ENCODE measurements at places on chromosomes 13 and 19.

DNA sequence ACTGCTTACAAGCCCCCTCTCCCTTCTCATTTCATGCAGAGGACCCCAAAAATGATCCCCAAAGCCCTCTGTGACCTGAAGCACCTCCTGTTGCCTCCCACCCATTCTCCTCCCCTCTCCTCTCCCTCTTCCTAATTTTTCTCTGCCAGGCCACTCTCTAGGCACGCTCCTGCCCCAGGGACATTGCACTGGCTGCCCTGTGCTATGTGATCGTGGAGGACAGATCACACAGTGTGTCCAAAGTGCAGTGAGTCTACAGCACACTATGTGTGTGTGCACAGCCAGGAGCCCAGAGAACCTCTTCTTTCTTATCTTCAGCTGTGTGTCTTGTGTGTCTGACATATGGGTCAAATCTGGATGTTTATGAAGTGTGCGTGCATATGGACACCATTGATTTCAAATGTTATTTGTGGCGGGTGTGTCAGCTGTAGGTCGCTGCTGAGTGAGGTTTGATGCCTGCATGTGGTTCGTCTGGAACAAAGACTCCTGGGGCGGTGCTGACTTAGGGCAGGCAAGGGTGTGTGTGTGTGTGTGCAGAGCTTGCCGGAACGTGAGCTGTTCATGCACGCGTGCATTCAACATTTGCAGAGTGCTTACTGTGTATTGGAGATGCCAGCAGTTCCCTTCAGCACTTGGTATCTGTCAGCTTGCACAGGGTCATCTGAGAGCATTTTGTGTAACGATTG is 2.1 kb upstream of the KLHL26 start:
- no peak for DNase-seq

- no peak for DNase-seq
Observed at GRCh38 chr19:27654266-27654990, 1558.5 kb downstream of the UQCRFS1 start.

DNA sequence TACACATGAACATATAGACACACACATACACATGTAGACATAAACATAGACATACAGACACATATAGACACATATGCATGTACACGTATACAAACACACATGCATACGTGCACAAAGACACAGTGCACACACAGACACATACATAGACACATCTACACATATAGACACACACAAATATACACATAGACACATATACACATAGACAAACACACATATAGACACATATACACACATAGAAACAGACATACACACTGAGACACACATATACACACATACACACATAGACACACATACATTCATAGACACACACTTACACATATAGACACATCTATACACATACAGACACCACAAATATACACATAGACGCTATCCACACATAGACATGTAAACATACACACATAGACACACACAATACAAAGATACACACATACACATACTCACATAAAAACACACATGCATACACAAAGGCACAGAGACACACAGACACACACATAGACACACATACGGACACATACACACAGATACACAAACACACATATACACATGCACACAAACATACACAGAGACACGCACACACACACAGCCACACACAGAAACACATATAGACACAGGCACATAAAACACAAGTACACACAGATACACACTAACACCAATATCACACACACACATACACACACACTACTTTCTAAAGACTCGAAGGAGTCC is 254.0 kb downstream of the TSHZ3 start:
- no peak for DNase-seq

DNA sequence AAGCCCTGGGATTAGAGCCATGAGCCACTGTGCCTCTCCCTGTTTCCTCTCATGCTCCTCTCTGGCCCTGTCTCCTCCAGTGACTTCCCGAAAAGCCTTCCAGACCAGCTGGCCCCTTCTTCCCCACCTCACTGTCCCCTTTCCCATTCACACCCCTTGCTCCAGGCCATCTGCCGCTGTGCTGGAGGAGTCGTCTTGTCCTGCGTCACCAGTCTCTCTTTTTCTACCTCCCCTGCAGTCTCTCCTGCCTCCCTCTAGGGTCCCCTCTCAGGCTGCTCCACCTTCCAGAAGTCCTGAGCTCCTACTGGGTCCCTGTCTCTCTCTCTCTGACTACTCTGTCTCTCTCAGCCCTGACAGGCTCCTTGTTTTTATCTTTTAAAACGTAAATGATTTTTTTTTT is 5.3 kb upstream of the FFAR1 start:
- no peak for DNase-seq

- no peak for DNase-seq
Observed at GRCh38 chr13:66154976-66155375, 1075.2 kb downstream of the PCDH9 start.

GRCh38 chr19:46451352-46451751 is 20.0 kb downstream of the PNMA8A start:
- DNase-seq: no peak

DNA sequence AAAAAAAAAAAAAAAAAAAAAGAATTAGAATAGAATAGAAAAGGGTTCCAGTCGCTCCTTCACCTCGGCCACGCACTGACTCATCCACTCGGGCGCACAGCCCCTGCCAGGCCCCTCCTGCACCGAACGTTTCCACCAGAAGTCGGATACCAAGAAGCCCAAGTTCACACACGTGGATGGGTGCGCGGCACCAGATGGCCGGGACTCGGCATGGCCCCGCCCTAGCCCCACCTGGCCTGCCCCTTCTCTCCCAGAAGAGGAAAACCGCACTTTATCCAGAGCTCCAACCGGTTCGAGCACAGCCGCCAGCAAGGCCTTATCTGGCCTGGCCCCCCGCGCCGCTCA is 5.9 kb downstream of the PRR36 start:
- DNase-seq: no peak

DNA sequence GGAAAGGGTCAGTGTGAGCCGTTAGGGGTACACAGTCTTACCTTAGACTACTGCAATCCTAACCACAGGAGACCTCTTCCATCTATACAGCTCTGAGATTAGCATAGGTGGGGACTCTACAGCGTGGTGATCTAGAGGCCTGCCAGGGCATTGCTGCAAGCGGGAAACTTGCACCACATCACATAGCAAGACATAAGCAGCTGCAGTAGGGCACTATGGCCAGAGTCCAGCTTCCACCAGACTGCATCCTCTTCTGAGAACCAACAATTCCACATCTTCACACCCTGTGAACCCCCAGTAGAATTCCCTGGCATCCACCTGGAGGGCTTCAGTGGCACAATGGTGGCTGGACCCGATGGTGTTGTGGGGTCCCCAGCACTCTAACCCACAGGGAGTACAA is 1564.3 kb upstream of the PRR20A start:
- DNase-seq: no peak

DNA sequence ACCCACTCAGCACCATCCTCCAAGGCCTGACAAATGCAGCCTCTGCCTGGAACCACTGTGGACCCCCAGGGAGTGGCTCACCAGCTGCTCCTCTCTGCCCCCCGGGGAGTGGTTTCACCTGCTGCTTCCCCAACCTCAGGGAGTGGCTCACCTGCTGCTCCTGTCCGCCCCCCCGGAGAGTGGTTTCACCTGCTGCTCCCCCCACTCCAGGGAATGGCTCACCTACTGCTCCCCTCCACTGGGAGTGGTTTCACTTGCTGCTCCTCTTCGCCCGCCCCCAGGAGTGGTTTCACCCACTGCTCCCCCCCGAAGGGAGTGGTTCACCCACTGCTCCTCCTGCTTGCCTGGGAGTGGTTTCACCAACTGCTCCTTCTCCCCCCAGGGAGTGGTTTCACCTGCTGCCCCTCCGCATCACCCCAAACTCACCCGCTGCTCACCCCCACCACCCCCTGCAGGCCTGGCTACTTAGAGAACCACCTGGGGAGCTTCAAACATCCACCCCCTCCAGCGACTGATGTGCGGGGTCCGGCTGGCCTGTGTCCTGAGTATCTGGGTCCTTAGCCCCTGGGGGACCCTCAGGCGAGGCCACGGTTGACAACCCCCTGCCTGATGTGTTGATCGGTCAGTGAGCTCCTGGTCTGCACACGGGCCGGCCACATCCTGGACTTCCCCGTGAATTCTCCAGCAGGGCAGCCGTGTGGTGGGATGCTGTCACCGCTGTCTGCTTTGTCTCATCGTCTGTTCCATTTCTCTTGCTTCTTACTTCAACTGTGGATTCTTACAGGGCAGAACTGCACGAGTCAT is 14.6 kb upstream of the TMEM255B start:
- no peak for DNase-seq

DNA sequence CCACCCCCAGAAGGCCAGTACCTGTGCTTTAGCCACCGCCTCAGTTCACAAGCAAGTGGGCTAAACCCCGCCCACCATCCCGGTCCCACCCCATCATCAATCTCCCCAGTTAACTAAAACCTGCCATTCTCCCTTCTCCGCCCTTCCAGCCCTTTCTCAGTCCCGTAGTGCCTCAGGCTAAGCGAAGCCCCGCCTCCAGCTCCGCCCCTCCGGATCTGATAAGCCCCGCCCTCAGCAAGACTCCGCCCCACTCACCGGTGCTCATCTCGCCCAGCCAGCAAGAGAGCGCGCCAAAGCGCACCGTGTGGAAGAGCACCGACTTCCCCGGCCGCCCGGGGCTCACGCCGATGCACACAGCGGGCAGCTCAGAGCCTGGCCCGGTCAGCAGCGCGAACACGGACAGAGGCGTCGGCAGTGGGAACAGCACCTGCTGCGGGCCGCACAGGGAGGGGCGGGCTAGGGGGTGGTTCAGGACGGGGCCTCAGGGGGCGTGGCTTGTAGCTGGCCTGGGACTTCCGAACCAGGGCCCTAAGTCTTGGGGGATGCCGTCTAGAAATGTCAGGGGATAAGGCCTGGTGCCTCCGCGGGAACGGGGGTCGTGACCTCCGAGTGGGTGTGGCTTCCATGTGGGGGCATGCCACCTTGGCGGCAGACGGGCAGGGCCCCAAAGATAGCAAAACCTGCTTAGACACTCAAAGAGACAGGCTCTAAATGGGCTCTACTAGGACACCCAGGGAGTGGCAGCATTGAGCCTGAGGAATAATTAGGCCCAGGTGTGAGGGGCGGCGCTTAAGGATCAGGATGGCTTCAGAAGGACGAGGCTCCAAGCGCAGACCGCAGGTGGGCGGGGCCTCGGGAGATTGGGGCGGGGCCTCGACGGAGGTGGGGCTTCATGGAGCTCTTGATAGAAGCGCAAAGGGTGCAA is 21.4 kb downstream of the MAP4K1 start:
- DNase-seq: no peak

DNA sequence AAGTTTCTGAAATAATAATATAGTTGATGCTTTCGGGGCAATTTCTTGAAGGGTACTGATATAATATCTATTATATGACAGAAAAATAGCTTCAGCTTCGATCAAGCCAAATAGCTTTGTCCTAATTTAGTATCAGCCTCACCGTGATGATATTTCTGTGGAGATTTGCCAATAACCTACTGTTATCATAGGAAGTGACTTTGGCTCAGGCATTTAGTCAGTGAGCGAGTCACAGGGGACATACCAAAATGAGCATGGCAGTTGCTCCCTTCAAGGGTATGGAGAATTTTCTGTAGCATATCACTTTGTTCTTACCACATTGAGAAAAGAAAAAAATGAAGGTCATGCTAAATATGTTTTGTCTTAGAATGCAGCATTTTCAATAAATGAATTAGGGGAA is 767.6 kb upstream of the SLITRK1 start:
- no peak for DNase-seq

GRCh38 chr13:113390874-113391497 is 27.1 kb upstream of the GRTP1 start:
- no peak for DNase-seq

- DNase-seq: peak; percentile 42
Observed at GRCh38 chr19:46990991-46991676, 28.5 kb upstream of the NPAS1 start.

GRCh38 chr13:31274390-31274789 is 74.6 kb downstream of the B3GLCT start:
- DNase-seq: no peak

DNA sequence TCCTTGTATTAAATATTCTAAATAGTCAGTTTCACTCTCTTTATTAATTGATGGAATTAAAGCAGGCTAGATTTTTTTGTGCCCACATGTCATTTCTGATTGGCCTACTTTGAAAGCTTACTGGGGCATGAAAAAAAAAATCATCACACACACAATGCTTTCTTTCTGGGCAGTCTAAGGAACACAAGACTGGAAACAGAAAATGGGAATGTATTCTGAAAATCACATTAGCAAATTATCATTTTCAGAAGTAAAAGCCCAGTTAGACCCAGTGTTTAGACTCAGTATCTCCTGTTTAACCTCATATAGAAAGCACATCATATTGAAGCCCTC is 339.4 kb downstream of the SPRY2 start:
- no peak for DNase-seq

- peak; percentile 78 for DNase-seq
Observed at GRCh38 chr19:45779231-45780145, 2.8 kb downstream of the DMPK start.

- no peak for DNase-seq
Observed at GRCh38 chr19:53977991-53978731, 13.3 kb upstream of the CACNG6 start.

DNA sequence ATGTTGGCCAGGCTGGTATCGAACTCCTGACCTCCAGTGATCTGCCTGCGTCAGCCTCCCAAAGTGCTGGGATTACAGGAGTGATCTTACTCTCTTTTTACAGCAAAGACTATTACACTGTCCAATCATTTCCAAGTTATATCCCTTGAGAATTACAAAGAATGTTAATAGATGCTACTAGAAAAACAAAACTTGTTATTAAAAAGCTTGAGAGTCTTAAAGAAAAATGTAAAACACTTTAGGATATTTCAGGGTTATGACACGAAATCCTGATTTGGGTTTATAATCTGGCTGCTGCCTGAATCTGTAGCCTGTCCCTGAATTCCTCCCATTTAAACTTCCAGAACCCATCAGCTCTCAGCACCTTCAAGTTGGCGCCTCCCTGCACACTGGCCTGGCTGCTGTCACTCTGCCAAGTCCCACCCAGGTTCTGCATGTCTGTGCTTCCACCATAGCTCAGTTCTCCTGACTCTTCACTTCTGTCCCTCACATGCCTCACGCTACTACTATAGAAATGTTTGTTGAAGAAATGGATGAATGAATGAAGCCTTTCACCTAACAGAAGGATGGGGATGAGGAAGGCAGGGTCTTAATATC is 55.8 kb upstream of the RFXAP start:
- no peak for DNase-seq

- DNase-seq: peak; percentile 49
Observed at GRCh38 chr13:22061371-22061805, 390.5 kb downstream of the FGF9 start.

- DNase-seq: no peak
Observed at GRCh38 chr13:19601749-19602725, 31.4 kb upstream of the MPHOSPH8 start.

DNA sequence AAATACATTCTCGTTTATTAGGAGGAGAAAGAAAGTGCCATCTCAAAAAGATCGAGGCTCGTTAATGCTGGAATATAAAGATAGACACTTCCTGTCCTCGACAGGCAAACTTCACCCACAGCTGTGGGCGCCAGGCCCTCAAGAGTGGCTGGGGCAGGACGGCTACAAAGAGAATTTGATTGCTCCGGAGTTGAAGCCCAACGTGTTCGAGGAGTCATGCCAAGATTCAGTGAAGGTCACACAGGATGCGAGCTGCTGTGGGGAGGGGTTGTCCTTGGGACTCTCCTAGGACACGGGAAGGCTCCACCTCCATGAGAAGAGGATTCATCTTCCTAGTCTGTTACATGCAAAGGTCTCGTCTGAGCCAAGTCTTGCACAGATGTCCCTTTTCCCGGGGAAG is 16.3 kb upstream of the PTPRS start:
- DNase-seq: no peak

Data from stimulated activated CD4-positive, alpha-beta T cell treated with anti-CD3 and anti-CD28 coated beads, TNF-alpha, amount 100 ng/mL, for 4 hours (primary cell).